HT1080 (cell line): ENCODE measurements at places on chromosomes 2 and 18. TPM values are rescaled to one million over a fixed set of nuclear protein-coding genes. Genes with fewer than 3 reads are reported as not detected.

DNA sequence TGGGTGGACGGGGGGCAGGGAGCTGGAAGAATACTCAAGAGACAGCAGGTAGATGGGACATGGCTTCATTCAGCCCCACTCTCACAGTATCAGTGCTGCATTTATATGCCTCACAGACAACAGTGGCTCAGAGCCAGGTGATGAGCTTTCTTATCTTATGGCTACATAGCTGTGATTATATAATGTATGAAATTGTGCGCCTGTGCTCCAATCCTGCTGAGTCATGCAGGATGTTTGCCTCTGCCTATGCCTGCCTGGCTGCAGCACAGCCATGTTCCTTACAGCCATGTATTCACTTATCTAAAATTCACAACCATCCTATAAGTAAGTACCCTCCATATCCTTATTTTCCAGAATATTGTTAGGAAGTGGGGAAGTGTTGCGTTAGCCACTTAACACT, 37.7 kb upstream of the RNF103 start:
- DNase-seq = no peak

DNA sequence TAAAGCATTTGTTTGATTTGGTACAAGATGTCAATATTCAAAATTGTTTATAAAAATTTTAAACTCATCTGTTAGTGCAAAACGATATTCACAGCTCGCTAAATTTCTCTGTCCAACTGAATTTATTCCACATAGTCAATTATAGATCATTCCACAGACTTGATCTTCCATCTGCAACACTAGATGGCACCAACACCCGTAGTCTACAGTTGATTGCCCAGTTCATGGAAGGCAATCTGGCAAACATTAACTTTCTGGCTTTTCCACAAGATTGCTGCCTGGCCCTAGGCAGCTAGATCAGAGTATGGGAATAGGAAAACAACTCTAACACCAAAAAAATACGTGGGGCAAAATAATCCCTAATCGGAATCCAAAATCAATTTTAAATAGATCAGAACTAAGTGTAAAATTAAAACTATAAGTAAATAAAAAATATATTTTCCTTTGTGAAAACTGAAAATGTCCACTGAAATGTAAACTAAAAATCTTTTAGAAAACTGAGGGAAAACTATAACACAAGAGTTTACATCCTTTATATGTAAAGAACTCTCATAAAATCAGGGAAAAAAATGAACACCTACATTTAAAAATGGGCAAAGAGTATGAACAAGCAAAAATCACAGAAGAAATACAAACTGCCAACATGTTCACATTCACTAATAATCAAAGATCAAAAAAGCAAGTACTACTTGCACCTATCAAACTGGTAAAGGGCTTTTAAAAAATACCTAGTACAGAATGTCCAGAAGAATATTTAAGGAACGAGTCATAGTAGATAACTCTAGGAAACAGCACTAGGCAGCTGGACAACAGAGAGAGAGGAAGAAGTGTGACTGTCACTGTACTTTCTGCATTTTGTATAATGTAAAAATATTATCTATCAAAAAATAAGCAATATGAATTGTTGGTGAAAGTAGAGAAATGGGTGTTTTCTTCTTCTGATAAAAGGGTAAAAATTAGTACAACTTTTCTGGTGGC, 35.0 kb downstream of the RTN4 start:
- DNase-seq = peak; percentile 51

GRCh38 chr2:71777946-71778345, 324.6 kb downstream of the DYSF start:
- no peak for DNase-seq

DNA sequence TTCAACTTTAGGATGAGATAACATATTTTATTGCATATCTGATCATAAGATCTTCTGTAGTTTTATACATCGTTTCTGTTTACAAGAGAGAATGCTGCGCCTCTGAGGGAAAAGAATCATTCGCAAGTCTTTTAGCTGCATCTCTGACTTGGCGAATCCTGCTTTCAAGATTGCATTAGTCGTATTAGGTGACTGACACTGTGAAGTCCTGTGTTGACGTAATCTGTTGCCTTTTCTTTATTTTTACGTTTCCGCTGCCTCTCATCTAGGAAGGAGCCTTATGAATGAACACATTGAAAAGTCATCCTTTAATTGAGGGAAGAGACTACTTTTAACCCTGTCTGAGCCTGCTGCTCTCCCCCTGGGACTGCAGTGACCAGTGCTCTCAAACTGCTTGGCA, 101.5 kb downstream of the LDLRAD4 start:
- no peak for DNase-seq

GRCh38 chr18:45024357-45025088, 343.8 kb downstream of the SETBP1 start:
- no peak for DNase-seq

DNA sequence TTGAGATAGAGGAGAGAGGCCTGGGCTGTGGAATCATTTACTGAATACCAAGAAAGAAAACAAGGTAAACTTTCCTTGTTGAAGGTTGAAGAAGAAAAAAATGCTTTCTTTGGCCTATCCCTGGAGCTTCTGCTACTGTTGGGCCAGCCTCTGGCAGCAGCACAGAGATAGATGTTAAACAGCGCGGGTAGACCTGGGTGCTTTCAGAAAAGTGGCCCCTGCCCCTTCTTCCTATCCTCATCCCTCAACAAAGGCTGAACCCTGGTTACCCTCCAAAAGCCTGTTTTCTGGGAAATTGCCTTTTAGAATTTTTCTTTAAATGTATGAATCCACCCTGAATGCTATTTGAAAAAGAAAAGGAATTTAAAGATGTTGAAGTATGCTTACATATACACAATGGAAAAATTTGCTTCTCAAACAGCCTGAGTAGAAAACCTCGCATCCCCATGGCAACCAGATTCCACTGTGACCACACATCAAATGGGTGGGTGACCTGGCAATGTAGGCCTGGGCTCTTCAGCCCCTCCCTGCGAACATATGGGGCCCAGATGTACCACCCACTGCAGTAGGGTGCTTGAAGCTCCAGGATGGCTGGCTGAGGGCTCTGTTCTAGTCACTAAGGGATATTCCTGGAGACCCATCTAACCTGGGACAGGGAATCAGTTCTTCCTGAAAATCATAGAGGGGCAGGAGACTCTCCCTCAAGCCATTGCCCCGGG, 23.4 kb upstream of the CHRNA1 start:
- DNase-seq = peak; percentile 76

- DNase-seq = no peak
Observed at GRCh38 chr2:161708350-161708975, 84.2 kb downstream of the SLC4A10 start.

DNA sequence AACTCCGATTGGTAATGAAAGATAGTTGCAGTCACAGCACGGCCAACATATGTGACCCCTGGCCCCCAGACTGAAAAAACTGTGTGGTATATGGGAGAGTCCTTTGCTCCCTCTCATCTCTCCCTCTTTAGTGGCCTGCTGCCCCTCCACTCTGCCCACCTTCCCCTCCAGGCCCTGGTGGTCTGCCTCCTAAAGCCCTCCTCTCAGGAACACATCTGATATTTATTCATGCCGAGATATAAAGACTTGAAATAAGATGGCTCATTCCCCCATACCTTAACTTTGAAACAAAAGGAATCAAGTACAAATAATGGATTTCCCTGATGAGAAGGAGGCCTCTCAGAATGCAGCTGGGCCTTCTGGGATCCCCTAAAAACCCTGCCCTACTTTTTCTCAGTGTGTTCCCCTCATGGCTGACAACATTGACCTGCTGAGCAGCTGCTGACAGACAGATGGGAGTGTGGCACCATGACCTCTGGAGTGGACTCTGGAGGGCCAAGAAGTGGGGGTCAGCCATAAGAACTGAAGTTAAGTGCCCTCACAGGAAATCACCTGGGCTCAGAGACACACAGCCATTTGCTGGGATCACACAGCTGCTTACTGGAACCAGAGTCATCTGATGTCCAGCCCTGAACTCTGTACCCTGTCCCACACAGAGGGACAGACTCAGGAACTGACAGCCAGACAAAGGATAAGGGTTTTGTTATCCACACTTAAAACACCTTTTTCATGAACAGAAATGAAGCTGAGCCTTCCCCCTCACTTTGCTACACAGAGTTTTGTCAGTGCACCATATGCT, 39.8 kb upstream of the ST8SIA3 start:
- DNase-seq = no peak

DNA sequence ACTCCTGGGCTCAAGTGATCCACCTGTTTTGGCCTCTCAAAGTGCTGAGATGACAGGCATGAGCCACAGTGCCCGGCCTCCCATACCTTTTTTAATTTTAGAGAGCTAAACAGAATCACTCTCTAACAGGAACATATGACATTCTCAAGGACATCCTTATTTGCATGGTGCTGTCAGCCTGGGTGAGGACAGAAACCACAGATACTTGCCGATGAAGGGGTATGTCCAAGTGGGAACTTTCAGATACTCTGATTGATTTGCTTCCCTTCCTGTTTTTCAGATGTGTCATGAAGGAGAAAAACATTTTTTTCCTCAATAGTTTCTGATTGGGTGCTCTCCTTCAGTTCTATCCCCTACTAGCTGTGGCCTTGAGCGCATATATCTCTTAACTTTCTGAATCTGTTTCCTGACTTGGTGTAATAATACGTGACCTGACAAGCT, 49.6 kb downstream of the MYO3B start:
- DNase-seq = no peak

DNA sequence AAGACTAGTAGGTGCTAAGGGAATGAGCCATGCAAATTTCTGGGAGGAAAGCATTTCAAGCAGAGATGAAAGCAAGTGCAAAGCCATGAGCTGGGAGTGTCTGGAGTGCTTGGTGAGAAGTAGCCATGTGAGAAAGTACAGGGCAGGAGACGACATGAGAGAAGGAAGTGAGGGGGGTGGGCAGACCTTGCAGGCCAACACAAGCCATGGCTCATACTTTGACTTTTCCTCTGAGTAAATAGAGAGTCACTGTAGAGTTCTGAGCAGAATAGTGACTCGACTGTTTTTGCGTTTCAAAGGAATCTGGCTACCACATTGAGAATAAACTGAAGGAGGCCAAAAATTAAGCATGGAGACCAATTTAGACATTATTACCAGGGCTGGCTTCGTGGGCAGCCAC, 42.2 kb downstream of the SCN2A start:
- DNase-seq = peak; percentile 44

DNA sequence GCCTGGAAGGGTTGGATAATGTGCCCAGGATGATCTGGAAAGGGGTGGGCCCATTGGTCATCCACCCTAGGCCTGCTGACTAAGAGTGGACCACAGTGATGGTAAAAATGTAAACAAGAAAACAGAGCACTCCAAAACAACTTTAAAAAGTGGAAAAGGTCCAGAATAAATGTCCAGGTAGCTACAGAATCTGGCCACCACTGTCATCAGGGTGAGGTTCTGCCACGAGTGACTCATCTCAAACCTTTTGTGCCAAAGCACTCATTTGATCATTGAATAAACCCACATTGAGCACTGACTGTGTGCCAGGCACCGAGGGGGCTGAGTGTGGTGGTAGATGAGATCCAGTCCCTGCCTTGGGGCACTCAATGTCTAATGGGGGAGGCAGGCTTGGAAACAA, 64.9 kb downstream of the EMX1 start:
- DNase-seq = no peak

DNA sequence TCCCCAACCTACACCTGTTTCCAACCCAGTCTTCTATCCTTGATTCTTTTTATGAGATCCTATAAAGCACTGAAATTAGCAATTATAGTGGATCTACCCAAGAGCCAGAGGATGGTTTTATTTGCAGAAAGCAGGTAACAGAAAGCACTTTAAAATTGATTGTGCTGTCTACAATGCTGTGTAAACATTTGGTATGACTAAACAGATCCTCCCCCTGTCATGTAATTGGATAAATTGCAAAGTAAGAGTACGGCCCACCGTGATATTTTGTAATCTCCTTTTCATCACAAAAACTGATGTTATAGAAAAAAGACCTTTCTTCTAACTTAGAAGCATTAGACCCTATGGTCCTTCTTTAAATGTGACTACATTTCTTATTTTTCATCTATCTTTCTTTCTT, 11.3 kb upstream of the PPP3R1 start:
- no peak for DNase-seq

- no peak for DNase-seq
Observed at GRCh38 chr2:165573534-165574461, 104.3 kb downstream of the CSRNP3 start.

LRRC30 gene
- total RNA-seq = not detected in 2 replicates

EDAR gene
- not detected in 2 replicates for total RNA-seq

SERPINB5 gene
- total RNA-seq = 35.3 and 38.0 TPM in 2 replicates

SF3B6 gene
- total RNA-seq = 260 and 286 TPM in 2 replicates

CACNB4 gene
- total RNA-seq = 0.29 and 0.60 TPM in 2 replicates

TNFAIP6 gene
- 0.27 and 0.42 TPM in 2 replicates for total RNA-seq

CD8B2 gene
- not detected in 2 replicates for total RNA-seq

SPR gene
- 62.4 and 64.4 TPM in 2 replicates for total RNA-seq

OTOF gene
- total RNA-seq = not detected in 2 replicates

GAREM2 gene
- 1.5 and 2.3 TPM in 2 replicates for total RNA-seq

NEDD4L gene
- total RNA-seq = 76.3 and 83.9 TPM in 2 replicates

PSMD1 gene
- 117 and 150 TPM in 2 replicates for total RNA-seq

DLGAP1 gene
- total RNA-seq = not detected in 2 replicates
